ENCODE measurements at places on chromosomes 3 and 15.

DNA sequence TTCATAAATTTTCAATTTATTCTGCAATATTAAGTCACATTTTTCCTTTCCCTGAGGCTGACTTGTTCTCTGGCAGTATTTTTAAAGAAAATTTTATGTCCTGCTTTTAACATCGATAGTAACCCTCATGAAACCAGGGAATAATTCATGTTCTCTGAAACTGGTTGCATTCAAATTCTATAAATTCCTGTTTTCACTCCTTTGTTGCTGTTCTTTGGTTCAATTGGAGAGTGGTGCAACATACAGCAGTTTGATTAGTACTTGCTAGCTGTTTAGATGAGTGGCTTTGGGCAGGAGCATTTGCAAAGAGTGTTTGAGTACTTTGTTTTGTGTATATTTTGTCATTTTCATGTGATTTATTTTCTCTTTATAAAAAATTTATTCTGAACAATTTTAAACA is 19.2 kb downstream of the ZIC1 start:
- no peak for DNase-seq

- no peak for DNase-seq
Measured at GRCh38 chr3:124903896-124904834, 17.0 kb upstream of the ITGB5 start.

DNA sequence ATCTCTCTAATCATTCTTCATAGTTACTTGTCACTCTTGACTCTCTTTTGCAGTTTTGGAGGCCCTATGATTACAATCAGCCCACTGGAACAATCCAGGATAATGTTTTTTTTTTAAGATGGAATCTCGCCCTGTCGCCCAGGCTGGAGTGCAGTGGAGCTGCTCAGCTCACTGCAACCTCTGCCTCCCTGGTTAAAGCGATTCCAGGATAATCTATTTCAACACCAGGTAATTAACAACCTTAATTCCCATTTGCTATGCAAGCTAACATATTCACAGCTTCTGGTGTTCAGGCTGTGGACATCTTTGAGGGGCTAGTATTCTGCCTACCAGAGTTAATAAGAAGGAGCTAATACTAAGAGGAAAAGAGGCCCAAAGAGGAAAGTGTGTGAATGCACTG is 1.1 kb upstream of the BLOC1S6 start:
- no peak for DNase-seq

DNA sequence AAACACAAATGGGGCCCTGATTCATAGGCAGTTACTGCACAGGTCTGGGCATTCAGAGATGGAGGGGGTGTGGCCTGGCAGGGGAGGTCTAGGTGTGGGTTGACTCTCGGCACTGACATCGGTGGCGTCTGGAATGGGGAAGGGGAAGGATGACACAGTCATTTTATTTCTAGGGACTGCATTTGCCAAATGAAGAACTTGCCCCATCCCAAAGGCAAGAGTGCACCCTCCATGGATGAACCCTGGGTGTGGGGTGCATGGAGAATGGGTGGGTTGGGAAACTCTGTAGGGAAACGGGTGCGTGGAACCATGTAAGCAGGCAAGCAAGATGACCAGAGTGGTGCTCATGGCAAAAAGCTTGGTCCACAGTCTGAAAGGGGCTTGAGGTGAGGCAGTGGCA is 24.5 kb downstream of the SLC6A20 start:
- no peak for DNase-seq

- DNase-seq, result no peak
Measured at GRCh38 chr3:106206146-106206545, 337.3 kb upstream of the CBLB start.

- no peak for DNase-seq
Measured at GRCh38 chr15:68792901-68793766, 27.6 kb downstream of the ANP32A start.

DNA sequence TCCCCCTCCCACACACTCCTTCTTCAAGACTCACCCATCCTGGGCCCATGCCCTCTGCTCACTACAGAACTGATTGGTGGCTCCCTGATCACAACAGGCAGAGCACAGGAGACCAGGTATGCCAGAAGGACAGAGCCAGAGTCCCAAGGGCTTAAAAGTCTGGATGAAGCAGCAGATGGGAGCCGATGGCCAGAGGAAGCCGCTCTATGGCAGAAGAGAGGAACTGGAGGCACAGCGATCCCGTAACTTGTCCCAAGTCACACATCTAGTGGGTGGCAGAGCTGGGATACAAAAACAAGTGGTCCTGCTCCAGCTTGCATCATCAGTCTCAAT is 20.7 kb downstream of the ITGA11 start:
- no peak for DNase-seq

- no peak for DNase-seq
Measured at GRCh38 chr3:30435861-30436331, 170.5 kb upstream of the TGFBR2 start.

DNA sequence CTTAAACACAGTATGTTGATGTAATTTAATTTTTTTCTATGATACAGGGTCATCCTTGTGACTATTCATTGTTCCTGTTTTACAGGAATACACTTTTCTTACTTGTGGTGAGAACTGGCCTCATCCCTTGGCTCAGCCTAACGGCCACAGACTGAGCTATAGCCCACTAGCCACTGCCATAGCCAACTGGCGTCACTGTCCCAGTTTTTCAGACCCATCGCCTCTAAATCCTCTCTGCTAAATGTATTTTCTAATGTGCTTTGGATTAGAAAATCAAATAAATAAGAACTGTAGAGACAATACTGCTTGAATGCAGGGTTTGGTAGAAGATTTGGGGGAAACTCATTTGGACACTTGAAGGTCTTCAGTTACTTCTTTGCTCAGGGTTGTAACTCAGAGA is 113.1 kb downstream of the TIGIT start:
- DNase-seq, result no peak

GRCh38 chr3:52120556-52121463 is 33.4 kb downstream of the POC1A start:
- no peak for DNase-seq

GRCh38 chr3:189631409-189631808 is 220 bp downstream of the TP63 start:
- DNase-seq, result no peak

DNA sequence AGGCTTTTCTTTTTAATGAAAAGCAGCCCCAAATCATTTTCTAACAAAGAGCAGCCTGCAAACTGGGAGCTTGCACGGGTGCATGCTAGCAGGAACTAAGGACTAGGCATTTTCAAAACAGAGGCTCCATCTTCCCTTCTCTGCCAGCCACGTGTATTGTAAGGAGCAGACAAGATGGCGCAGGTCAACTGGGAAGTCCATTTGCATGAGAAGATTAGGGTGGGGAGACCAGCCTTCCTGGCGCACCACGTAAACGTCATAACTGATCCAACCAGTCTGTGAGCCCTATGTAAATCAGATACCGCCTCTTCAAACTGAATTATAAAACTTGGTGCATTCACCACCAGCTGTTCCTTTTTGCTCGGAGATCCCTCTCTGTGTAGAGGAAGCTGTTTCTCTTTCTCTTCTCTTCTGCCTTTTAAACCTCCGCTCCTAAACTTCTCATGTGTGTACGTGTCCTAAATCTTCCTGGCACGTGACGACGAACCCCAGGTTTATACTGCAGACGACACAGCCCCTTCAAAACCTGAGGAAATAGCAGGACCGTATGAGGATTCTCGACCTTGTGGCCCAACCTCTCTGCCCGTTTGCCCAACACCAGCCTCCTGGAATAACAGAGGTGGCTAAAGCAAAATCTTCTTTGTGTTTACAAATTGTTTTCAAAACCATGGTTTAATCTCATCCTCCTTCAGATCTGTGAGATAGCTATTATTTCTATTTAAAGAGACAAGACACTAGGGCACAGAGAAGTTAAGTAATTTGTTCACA is 26.4 kb upstream of the SLC30A4 start:
- DNase-seq, result no peak

- no peak for DNase-seq
Measured at GRCh38 chr15:63292241-63292640, 14.8 kb downstream of the APH1B start.

DNA sequence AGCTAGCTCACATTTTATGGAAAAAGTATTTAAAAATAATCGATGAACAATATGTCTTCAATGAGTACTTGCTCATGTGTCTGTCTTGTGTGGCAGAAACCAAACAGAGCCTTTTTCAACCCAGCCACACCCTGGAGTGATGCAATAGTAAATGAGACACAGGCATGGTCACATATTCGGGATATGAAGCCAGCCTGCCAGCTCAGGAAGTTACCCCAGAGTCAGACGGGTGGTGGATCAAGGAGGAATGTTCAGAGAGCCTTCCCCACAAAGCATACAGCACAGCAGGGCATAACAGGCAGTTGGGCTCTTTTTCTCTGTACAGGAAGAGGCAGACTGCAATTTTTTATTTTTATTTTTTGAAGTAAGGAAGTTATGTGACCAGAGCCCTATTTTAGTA is 27.3 kb downstream of the LARP6 start:
- DNase-seq, result no peak

DNA sequence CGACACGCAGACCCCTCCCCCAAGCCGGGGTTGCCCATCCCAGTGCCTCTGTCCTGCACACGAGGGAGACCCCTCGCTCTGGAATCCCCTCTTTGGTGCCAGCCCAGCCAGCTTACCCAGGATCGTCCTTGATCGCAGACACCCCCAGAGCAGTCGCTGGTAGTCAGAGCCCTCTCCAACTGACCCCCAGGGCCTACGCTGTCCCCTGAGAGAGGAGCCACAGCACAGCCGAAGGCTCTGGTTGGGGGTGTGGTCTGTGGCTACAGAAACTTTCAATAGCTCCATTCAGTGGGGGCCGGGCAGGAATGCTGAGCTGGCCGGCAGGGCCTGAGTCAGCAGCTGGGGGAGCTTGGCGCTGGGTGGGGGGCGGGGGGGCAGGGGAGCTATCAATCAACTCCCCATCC is at the start of gene LCTL:
TSS of gene LCTL (minus strand) at position 258 of the 404 bp plus-strand sequence. CDS start 633 bp downstream, outside the sequence.
- no peak for DNase-seq

DNA sequence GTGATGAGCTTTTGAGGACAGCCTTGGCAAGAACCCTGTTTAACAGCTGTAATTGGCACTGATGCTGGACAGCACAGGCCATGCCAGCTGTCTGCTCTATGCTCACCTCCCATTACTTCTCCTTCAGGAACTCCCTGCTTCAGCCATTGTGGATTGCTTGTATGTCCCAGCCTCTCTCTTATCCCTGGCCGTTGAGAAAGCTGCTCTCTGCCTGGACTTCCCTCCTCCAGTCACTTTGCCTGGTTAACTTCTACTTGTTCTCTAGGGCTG is 444.5 kb downstream of the EPHB1 start:
- DNase-seq, result no peak

DNA sequence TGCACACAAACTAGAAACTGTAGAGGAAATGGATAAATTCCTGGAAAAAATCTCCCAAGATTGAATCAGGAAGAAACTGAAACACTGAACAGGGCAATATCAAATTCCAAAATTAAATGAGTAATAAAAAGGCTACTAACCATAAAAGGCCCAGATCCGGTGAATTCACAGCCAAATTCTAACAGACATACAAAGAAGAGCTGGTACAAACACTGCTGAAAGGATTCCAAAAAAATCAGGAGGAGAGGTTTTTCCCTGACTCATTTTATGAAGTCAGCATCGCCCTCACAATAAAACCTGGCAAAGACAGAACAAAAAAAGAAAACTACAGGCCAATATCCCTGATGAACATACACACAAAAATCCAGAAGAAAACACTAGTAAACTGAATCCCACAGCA is 462.4 kb upstream of the THBS1 start:
- DNase-seq, result no peak

DNA sequence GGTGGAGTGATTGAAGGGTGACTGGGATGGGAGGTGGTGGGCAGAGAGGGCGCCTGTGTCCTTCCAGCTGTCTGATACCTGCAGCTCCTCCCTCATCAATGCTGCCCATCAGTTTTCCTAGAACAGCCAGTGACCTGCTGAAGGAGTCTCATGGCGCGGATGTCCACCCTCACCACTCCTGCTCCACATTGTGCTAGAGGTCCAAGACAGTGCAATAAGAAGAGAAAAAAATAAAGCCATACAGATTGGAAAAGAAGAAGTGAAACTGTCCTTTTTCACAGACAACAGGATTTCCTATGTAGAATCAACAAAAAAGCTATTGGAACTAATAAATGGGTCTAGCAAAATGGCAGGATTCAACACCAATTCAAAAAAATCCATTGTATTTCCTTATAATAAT is 7.4 kb downstream of the ZDHHC19 start:
- DNase-seq, result no peak

GRCh38 chr3:73197187-73197586 is 135.7 kb downstream of the EBLN2 start:
- DNase-seq, result no peak

DNA sequence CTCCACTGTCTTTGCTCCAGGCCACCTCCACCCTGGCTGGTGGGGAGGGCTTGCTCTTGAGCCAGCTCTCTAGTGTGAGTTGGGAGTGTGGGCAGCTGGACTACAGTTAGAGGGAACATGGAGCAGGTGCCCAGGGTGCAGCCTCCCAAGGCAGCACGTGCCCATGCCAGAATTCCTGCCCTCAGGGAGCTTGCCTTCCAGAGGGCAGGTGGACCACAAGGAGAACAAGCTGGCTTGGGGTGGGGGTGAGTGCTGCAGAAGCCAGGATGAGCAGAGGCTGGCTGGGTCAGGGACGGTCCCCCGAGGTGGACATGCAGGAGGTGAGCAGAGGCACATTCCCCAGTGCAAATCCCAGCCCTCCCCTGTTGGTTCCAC is 89.5 kb downstream of the VGLL4 start:
- no peak for DNase-seq

DNA sequence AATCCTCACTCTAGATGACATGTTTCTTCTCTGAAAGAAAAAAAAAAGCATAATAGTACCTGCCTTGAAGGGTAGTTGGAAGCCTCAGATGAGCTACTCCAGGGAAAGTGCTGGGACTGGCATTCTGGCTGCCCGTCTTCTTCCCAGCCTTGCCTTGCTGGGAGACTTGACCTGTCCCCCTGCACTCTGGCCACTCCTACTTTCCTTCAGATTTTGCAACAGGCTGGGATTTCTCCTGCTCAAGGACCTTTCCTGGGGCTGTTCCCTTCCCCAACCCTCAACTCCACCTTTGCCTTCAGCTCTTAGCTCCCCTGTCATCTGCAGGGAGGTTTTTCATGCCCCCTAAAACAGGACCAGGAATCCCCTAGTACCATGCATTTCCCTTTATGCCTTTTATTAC is 609.9 kb upstream of the CFAP20DC start:
- DNase-seq, result no peak

- no peak for DNase-seq
Measured at GRCh38 chr3:148923592-148923991, 58.5 kb downstream of the CPA3 start.

GRCh38 chr15:77387365-77388105 is 32.4 kb downstream of the PEAK1 start:
- DNase-seq, result no peak

DNA sequence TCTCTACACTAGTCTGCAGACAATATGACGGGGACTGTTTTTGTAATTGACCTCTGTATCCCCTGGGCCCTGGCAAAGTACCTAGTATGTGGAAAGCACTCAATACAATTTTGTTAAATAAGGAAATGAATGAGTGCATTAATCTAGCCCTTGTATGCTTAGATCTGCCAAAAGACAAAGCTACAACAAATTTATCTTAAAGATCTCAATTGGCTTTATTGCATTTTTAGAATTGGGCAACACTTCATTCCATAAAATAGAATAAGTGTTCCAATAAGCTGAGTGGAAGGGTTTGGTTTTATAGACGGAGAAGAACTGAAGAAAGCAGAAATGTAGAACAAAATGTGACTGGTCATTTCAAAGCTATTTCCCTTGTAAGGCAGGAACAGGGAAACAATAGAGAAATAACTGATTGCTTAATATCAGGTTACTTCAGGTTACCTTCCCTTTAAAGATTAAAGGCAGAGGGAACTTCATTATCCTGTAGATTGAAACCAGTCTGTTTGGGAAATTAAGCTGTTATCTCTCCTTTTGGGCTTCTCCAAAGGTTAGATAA is 108.3 kb upstream of the MME start:
- DNase-seq, result no peak

GRCh38 chr15:40981186-40981585 is 27.9 kb downstream of the CHAC1 start:
- DNase-seq, result no peak

Measured in stimulated activated CD4-positive, alpha-beta T cell treated with anti-CD3 and anti-CD28 coated beads, Interleukin-4, amount 100 ng/mL, for 48 hours (primary cell).